GM12891 (cell line): ENCODE measurements at places on chromosomes 7 and 10.

DNA sequence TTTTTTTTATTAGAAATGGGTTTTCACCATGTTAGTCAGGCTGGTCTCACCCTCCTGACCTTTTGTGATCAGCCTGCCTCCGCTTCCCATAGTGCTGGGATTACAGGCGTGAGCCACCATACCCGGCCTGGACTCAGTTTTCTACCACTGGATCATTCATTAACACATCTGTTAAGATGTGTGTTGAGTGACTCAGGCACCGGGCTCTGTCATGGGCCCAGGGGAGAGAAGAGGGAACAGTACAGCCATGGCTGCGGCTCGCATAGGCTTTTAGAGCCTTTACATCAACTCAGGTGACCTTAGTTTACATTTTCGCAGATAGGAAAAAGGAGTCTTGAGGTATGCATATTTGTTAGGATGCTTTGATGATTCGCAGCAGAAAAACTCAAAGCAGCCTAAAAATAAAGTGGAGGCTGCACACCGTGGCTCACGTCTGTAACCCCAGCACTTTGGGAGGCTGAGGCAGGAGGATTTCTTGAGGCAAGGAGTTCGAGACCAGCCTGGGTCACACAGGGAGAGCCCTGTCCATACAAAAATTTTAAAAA is 3.1 kb upstream of the ARPC1B start:
- DNase-seq: no peak

DNA sequence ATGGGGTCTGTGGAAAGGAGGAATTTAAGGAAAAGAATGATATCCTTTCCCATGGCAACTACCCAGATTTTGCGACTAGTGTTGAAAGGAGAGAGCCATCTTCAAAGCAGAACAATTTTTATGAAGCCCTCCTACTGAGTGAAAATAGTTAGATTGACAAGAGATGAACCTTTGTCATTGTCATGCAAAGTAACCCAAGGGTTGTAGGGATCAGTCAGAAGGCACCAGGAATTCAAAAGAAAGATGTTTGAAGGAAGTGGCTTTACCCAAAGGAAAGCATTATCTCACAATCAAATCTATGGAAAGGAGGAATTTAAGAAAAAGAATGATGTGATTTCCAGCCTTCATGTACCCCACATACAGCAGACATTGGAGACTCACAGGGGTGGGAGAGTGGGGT is 544.4 kb downstream of the IPMK start:
- no peak for DNase-seq

DNA sequence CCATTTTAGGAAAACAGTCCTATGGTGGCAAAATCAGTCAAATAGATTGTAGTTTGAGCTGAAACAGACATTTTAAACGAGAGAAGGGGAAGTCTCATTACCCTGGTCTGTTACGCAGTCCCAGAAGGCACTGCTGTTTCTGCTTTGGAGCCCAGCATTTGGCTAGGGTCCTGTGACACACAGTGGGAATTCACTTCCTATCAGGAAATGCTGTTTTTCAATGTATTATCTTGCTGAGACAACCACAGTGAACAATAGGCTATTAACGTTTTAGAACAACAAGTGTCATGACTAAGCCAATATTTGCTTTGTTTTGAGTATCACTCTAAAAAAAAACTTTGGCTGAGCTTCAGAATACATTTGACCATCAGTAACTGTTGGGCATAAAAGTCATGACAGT is 74.1 kb downstream of the ADD3 start:
- DNase-seq: no peak

- DNase-seq: no peak
These were observed 39.8 kb downstream of the SLC37A3 start for GRCh38 chr7:140358412-140359051.

DNA sequence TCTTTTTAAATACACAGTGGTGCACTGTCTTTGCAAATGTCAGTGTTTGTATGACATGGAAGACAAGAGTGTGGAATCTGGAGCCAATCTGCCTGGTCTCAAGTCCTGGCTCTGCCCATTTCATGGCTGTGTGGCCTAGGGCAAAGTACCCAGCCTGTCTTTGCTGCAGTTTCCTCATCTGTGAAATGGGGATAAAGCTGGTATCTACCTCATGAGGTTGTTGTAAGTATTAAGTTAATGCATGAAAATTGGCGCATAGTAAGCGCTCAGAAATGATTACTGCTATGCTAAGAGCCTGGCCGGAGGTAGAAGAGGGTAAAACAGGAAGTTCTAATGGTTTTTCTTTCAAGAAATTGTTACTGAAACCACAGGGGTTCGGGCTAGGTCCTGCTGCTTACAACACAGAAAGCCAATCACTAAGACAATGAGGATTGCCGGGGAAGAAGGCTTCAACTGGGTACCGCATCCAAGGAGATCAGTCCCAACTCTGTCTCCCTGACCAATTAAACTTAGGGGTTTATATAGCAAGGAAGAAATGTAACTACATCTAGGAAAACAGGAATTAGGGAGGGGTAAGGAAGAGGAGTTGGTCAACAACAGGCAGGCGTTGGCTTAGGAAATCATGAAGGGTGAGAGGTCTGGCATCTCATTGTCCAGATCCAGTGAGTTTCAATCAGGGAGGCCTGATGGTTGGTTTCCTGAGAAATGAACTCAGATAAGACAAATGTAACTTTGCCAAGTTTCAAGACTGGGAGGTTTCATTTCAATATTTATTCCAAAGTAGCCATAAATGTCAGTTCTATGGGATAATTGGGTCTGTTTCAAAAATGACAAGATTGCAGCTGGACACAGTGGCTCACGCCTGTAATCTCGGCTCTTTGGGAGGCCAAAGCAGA is 57.0 kb downstream of the CHST3 start:
- DNase-seq: no peak

DNA sequence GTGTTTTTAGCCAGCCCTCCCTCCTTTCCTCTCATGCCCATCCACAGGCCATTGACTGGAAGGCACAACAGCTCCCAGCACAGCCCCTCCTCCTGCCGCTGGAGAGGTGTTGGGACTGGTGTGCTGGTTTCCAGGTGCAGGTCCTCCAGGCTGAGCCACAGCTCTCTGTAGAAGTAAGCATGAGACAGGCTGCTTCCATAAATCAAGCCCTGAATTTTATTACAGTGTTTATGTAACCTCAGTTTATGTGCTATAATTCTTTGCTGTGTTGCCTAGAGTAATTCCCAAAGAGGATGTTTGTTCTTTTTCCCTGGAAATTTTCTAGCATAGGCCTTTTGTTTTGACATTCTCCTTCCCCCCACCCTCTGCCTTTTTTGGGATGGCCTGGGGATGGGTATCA is 445.8 kb downstream of the AUTS2 start:
- no peak for DNase-seq

DNA sequence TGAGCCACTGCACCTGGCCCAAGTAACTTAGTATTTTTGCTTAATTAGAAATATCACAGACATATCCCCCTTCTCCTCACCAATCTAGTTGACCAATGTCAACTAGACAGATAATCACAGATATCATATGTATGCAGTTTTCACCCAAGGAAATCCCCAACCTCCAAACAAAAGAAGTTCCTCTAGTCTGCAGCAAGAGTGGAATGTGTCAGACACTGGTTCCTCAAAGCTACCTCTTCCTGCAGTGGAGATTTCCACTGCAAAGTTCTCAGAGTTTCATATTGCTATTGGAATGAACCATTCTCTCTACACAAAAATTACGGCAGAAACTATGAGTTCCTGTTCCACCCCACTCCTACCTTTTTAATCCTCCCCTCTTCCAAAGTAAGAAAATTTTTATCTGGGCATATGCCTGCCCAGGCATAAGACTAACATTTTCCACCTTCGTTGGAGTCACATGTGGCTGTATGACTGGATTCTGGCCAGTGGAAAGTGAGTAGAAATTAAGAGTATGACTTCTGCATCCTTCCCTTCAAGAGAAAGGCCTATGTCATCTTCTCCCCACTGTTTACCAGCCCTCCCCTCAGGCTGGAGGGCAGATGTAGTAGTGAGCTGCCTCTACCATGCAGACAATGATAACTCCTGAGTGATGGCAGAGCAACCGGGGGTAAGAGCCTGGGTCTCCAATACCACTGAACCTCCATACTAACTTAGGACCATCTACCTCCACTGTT is 103.0 kb downstream of the MYOF start:
- DNase-seq: no peak

- DNase-seq: no peak
These were observed 11.3 kb downstream of the DPYSL4 start for GRCh38 chr10:132198068-132198370.

- no peak for DNase-seq
These were observed 9.1 kb downstream of the TMEM270 start for GRCh38 chr7:73870041-73870492.

- DNase-seq: no peak
These were observed 91.3 kb upstream of the TMEM229A start for GRCh38 chr7:124124201-124124600.

- DNase-seq: no peak
These were observed 817.6 kb downstream of the TNS3 start for GRCh38 chr7:46764100-46764936.

DNA sequence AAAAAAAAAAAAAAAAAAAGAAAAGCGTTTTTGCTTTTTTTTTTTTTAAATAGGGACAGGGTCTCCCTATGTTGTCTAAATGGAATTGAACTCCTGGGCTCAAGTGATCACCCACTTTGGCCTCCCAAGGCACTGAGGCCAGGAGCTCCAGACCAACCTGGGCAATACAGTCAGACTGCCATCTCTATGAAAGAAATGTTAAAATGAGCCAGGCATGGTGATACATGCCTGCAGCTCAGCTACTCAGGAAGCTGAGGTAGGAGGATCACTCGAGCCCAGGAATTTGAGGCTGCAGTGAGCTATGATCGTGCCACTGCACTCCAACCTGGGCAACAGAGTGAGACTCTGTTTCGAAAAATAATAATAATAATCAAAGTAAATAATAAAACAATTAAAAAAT is 16.5 kb upstream of the LMTK2 start:
- DNase-seq: no peak

DNA sequence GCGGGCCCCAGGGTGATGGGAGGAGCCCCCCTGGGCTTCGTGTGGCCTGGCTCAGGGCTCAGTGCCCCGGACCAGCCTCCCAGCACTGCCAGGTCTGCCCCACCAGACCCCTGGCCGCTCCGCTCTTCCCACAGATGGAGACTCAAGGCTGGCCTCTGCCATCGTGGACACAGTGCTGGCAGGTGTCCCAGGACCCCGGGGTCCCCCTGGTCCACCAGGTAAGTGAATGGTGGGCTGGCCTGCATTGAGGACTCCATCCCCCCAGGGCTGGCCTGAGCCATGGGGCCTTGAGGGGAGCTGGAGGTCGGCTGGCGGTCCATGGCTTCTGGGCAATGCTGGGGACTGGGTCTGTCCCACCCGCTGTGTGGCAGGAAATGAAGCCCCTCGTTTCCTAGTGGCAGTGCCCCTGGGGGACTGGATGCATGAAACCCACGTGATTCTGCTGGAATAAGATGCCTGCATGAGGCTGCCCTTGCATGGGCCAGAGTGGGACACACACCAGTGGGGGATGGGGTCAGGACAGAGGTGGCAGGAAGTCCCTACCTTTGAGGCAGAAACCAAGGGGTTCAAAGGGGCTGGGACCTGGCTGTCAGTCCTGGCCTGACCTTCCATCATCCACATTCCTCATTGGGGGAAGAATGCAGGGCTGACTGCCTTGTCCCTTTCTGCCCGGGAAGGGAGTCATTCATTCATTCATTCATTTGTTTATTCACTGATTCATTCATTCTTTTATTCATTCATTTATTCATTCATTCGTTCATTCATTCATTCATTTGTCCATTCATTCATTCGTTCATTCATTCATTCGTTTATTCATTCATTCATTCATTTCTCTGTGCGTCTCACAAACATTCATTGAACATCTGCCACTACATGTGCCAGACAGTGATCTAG is 81.8 kb downstream of the MYL10 start:
- no peak for DNase-seq

DNA sequence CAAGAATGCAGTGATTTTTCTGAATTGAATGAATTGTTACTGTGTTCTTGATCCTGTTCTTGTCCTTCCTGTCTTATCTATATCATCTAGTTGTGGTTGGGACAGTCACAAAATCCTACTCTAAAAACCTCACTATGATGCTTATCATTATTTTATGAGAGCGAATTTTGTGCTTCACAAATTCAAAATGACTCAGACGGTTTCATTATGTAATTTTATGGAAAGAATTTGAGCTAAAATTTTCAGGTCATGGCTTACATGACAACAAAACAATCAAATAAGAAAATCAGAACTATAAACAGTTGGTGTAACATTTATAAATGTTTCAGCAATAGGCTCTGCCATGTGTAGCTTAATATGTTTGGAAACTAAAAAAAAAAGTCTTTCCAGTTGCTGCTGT is 6.9 kb downstream of the PRKAR2B start:
- DNase-seq: no peak

GRCh38 chr7:94432817-94433216 is 38.1 kb downstream of the COL1A2 start:
- no peak for DNase-seq

DNA sequence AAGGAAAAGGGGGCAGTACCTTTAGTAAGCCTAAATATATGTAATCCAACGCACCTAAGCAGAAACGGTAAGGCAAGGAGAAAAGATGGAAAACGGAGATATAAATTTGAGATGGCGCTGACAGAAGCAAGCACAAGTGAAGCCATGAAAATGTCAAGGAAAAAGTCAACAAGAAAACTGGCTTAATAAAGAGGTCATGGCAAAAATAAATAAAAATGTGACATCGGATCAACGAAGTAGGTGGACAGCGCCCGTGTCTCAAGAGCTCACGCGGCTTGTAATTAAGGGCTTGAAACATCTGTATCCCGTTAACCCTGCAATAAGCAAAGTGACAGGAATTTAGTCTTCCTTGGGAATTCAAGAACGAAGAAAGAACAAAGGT is 611 bp downstream of the NDUFA5 start:
- DNase-seq: no peak

GRCh38 chr10:520402-520787 is 169.1 kb downstream of the DIP2C start:
- no peak for DNase-seq

DNA sequence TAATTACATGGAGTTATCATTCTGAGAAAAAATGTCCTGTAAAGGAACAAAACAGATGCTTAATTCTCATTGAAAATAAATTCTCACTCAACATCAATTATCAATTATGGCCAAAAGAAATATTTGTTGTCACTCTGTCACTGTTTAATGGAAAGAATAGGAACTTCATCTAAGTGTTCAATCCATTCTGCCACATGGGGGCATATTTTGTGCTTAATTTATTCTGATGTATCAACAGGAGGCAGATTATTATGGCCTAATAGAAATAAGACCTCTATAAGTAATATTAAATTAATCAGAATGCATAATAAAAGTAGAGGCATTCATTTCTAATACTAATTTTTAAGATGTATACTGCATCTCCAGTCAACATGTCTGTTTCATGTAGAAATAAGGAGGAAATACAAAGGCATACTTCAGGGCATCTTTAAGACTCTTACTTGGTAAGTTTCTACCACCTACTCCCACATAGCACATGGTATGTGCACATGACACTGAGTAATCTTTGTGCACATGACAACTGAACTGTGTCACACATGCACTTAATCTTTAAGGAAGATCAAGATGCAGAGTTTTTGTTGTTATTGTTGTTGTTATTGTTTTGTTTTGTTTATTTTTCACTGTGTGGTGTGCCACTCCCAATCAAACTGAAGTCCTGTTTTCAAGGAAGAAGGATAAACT is 420.4 kb upstream of the SEMA3A start:
- no peak for DNase-seq

- no peak for DNase-seq
These were observed 431.4 kb downstream of the DNAJB6 start for GRCh38 chr7:157768198-157768597.
